ENCODE measurements at places on chromosomes 2 and 18.

DNA sequence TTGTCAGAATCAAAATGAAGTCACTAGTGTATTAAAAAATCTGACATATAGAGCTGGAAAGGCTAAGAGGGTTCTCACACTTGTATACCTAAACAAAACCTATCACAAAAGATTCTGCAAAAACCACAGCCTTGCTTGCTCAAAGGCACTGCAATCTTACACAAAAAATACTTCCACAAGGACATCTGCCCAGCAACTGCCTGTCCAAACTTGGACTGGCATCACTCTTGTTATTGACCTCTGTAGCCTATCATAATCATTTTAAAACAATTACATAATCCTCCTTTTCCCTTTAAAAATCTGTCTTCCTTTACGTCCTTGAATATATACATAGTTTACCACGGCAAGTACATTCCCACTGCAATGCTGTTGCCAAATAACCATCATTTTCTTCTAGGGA is 19.9 kb downstream of the CHMP3 start:
- DNase-seq, result no peak

- no peak for DNase-seq
Measured at GRCh38 chr18:38751898-38752297, 1186.3 kb upstream of the CELF4 start.

DNA sequence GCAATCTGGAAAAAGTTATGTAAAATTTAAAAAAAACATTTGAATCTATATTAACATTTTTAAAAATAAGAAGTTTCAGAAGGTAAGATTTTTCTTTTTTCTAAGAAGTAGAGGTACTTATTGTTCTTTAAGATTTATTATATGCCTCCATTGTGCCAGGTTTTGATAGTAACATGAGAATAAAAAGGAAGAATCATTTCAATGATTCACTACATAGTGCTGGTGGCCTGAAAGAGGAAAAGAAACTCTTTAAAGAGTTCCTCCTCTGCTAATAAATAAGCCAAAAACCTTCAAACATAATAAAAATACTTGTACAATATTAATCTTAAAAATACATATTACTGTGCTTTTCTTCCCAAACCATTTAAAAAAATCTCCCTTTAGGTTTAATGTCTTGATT is 69.0 kb downstream of the ANKRD44 start:
- no peak for DNase-seq

DNA sequence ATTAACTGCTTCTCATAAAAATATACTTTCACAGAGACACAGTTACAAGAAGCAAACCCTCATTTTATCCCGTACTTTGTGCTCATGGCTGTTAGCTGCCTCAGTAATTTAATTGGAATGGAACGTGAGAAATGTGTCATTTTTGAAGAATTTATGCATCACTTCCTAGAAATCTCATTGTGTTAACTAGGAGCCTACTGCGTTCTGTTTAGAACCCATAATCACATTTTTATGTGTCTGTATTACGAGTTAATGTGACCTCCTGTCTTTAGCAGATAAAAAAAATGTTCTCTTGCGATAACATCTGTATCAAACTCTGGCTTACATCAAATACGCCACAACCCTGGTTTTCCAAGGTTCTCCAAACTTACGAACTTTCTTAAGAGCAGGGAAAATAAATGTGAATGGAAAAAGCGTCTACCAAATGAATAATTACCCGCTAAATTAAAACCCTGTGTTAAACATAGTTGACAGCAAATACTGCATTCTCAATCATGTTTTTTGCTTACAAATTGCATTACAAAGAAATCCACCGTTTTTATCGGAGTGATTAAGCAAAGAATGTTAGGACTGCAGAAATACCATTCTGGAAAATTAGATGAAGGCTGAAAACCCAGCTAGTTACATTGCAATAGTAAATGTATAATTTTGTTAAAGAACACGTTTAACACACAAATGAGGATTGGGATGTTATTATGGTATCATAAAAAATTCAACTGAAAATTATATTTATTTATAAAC is 12.1 kb upstream of the GBX2 start:
- DNase-seq, result no peak

GRCh38 chr18:36160959-36161371 is 26.3 kb upstream of the MOCOS start:
- no peak for DNase-seq

GRCh38 chr18:31648966-31649429 is 35.4 kb downstream of the B4GALT6 start:
- no peak for DNase-seq
